ENCODE measurements at places on chromosomes 6 and 20.

GRCh38 chr6:811191-811590 lies 118.3 kb upstream of the EXOC2 start:
- no peak for DNase-seq

DNA sequence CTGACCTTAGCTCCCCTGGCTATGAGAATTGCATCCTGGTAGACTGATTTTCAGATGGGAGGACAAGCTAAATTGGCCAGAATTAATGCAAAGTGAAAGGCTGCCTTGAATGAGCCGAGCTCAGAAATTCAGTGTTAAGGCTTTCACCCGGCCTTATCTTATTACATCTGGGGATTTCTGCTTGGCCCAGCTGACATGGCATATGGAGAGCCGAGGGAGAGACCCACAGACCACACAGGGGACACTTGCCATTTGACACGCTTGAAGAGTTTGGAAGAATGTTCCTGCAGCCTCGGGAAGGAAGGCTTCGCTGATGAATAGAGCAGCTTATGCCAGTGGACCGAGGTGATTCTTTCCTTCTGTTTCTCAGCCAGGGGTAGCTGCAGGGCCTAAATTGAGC lies 9.0 kb downstream of the MOCS3 start:
- no peak for DNase-seq

DNA sequence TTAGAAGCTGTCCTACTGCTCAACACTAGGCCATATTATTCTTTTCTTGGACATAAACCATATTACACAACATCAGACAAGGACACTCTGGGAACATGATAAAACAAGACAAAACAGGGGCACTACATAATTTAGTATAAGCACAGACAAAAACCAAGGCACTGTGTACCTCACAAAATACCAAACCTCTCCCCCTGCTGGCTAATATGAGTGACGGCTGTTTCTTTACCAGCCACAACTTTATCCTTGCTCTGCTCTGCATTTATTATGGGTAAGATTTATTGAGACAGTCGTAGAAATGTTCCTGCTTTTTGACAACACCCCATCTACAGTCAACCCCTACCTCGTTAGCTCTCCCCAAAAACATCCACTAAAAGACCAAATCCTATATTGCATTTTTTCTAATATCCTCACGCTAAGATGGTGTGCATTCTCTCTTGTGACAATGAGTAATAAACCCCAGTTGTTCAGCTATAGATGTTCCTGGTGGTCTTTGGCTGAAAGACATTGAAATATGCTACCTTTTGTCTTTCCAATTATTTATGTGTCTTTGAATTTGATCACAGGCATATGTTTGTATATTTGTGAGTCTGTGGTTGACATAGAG lies 23.8 kb upstream of the POLR1H start:
- DNase-seq: no peak

- DNase-seq: no peak
These were observed 15.9 kb downstream of the DLL1 start for GRCh38 chr6:170274713-170275560.

GRCh38 chr6:7721649-7722048 lies 4.2 kb upstream of the BMP6 start:
- no peak for DNase-seq

- DNase-seq: no peak
These were observed 43.1 kb downstream of the TM9SF4 start for GRCh38 chr20:32152421-32153155.

GRCh38 chr6:53924277-53924676 lies 129.5 kb downstream of the LRRC1 start:
- DNase-seq: no peak

DNA sequence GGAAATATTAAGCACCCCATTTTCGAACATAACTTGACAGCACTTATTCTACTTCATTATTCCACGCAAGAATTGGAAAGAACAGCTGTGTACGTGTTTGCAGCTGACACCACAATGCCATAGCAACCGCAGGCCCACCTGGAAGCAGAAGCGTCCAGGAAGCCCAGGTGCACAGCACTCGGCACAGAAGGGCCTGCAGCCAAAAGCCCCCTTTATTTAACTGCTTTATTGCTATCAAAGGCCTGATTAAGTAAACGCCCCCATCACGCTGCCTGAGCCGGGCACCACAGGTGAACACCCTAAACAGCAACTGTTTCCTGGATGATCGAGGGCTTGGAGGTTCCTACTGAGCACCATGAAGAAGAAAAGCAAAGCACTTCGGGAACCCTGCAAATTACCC lies 6.3 kb downstream of the TAF4 start:
- DNase-seq: no peak

DNA sequence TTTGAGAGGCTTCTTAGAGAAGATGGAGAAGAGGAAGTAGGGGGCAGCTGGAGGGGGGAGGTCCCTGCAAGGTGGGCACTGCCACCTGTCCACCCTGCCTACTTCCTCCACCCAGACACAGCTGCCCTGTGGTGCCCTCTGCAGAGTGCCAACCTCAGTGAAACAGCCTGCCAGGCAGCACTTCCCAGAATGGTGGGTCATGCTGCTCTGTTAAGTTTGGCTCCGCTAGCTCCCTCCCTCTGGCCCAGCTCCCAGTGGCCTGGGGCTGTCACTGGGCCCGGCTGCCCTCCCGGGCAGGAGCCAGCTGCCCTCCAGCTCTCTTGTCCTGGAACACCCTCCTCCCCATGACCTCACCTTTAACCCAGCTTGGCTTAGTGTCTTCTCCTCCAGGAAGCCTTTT lies 5.1 kb upstream of the EPB41L1 start:
- no peak for DNase-seq

DNA sequence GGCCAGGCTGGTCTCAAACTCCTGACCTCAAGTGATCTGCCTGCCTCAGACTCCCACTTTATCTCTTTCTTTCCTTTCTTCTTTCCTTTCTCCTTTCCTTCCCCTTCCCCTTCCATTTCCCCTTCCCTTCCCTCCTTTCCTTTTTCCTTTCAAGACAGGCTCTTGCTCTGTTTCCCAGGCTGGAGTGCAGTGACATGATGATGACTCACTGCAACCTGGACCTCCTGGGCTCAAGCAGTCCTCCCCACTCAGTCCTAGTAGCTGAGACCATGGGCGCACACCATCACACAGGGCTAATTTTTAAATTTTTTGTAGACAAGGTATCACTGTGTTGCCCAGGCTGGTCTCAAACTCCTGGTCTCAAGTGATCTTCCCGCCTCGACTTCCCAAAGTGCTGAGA lies 377.6 kb upstream of the ZFP64 start:
- DNase-seq: no peak

- DNase-seq: no peak
These were observed 145.7 kb downstream of the WDR27 start for GRCh38 chr6:169555971-169556617.

DNA sequence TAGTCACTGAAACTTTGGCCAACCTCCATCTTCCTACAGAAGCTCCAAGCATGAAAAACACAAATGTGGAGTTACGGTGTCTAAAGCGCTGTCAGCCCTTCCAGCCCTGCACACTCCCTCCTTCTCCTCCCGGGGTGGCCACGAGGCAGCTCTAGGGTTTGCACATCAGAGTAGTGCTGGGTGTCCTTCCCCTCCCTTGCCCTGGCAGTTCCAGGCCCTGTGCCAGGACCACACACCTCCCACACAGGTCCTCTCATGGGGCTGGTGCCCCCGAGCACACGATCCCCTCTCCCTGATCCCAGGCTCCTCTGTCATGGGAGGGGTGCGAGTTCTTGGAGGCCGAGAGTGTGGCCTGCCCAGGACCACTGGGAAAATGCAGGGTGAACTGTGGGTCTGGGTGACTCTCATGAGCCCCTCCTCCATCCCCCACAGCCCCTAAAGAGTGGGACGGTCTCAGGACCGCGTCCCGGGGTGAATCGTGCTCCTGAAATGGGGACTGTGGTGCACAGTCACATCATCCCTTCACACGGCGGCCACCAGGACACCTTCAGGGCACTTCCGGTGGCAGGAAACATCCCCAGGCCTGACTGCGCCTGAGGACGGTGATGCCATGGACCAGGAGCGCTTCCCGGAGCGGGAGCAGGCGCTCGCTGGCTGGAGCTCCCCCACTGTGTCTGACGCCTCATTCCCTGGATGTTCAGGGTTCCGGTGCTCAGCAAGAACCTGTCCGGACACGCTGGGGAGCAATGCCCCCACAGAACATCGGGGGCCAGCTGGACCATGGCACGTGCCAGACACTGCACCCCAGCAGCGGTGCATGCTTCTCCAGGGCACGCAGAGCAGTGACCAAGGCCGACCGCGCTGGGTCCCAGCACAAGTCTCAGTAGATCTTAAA lies 42.8 kb upstream of the SLCO4A1 start:
- DNase-seq: no peak

- no peak for DNase-seq
These were observed 71.3 kb downstream of the TRERF1 start for GRCh38 chr6:42380228-42380979.

GRCh38 chr6:160221423-160221822 lies 37.2 kb downstream of the SLC22A2 start:
- DNase-seq: no peak

DNA sequence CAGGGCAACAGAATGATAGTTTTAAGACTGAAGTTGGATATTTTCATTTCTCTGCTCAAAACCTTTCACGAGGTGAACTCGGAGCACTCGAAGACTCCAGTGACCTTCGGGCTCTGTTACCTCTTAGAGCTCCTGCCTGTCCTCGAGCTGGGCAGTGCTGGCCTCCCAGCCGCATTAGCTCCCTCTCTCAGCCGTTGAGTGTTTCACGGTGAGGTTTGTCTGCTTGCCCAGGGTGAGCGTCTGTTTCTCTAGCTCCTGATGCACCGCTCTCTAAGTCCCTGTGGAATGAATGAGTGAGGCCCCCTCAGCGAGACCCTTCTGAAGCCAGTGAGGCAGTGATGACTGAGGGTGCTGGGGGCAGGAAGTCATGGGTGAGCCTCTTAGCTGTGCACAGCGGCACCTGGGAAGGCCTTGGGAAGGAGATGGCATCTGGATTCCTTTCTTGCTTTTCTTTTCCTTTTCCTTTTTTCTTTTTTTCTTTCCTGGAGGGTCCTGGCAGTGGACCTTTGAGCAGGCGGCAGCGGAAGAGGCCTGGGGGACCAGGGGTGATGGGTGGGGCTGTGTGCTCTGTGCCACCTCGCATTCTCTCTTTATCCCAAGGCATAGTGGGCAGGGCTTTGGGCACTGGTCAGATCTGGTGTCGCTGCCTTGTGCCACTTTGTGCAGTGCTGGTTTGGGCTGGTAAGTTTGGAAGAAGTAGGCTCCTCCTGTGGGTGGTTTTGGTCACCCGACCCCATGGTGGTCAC lies 2.2 kb downstream of the PSMG4 start:
- no peak for DNase-seq

- no peak for DNase-seq
These were observed 97.4 kb downstream of the EPB41L2 start for GRCh38 chr6:130965656-130966055.

DNA sequence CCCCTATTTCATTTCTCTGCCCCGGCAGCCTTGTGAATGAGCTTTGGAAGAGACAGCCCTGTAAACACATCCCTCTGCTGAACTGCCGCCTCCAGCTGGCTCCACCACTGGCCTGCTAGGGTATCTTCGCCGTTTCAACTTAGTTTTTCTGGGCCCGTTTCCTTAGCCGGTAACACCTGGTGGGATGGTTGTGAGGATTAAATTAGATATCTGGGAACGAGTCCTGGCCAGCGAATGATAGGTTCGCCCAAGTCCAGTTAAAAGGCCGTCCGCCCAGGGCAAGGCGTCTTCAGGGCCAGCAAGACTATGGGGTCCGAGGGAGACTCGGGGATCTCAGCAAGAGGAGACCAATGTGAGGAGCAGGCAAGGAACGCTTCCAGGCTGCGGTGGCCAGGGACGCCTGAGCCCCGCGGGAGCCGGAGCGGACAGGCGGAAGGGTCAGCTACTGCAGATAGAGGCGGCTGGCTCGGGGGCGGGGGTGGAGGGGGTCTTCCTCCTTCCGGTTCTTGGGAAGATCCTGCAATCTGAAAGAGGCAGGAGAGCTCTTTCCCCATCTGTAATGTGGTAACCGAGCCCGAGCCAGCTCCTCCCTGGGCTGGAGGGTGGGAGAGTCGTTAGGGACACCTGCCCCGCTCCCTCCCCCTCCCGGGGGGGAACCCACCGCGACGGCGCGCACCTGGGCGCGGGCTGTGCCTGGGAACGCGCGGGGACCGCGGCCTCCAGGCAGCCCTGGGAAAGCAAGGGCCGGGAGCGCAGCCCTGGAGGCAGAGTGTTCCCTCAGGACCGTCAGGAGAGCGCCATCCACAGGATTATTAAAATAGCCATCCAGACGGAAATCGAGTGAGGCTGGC lies 4.5 kb upstream of the PTCRA start:
- no peak for DNase-seq

GRCh38 chr20:59428441-59429205 lies 128.2 kb downstream of the EDN3 start:
- no peak for DNase-seq

DNA sequence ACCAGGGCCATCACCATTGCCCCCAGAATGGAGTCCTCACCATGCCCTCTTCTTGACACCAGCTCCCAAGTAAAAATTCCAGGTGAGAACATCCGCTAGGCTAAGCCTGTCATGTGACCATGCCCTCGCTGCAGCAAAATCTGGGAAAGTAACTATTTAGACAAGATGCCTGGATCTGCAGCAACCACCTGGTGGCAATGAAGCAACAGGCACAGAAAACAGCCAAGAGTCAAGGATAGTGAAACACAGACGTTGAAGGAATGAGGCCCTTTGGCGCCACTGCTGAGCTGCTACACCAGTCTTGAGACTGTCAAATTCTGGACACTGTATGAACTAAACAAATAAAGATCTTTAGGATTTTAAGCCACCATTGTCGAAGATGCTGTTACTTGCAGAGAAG lies 30.1 kb upstream of the TGM6 start:
- DNase-seq: no peak

- no peak for DNase-seq
These were observed 31.0 kb upstream of the ZNFX1 start for GRCh38 chr20:49308875-49309274.

- no peak for DNase-seq
These were observed 142.7 kb downstream of the CEP57L1 start for GRCh38 chr6:109237986-109238329.

DNA sequence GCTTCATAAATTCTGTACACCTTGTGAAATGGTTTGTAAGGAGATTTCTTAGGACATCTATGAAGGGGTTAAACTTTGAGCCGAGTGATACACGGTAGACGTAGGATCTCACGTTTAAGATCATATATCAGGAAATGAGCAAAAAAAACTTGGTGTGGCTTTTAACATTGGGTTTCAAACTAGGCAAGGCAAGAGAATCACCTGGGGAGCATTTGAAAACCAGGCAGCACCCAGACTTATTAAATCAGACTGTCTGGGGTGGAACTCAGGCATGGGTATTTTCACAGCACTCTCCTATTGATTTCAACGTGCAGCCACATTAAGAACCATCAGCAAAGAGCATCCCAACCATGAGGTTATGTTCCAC lies 26.4 kb downstream of the LY86 start:
- DNase-seq: no peak
